ENCODE measurements at places on chromosomes 2 and 18. TPM values are rescaled to one million over a fixed set of nuclear protein-coding genes. Genes with fewer than 3 reads are reported as not detected.

NLRC4 gene
- 0.07 TPM for total RNA-seq

DNA sequence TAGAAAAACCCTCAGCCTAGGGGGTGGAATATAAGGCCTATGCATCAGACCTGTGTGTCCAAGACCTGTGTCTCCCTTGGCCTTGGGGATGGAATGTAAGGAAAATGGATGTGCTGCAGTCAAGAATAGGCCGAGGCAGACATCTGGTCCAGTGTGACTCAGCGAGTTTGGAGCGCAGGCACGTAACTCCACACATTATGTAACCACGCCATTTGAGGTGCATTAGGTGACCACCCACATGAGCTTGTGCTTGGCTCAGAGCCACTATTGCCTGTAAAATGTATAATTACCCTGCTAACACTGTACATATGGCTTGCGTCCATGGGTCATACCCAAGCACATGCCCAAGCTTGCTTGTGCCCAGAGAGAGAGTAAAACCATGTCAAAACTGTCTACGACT is 580.9 kb upstream of the HNMT start:
- DNase-seq: no peak

DNA sequence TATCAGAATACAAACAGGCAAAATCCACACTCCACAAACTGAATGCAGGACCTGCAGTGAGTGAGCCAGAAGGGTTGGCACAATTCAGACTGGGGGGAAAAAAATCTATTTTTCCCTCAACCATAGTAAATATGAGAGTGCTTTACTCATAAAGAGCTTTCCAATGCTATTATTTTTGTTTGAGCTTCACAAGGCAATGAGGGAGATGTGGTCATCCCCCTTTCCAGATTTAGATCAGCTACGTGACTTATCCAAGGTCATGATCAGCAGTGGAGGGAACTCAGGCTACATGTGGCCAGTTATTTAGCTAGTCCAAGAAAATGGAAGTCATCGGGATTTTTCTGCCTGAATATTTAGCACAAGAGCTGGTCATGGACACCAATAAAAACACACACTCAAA is 120.4 kb upstream of the KLF7 start:
- DNase-seq: no peak

DNA sequence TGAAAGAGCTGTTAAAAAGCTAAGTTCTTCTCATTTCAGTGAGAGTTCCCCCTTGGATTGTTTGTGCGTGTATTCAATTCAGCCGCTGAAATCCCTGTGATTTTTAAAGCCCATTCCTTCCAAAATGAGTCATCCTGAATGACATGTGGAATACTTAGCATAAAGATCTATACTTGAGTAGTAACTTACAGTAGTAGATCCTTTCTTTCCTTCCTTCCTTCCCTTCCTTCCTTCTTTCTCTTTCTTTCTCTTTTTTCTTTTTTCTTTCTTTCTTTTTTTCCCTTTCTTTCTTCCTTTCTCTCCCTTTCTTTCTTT is 18.2 kb upstream of the SOX11 start:
- DNase-seq: no peak

- no peak for DNase-seq
Observed at GRCh38 chr2:181553244-181553643, 96.1 kb downstream of the ITGA4 start.

GRCh38 chr2:198571393-198571792 is 767.0 kb downstream of the PLCL1 start:
- DNase-seq: no peak
